ENCODE measurements at places on chromosomes 6 and 20.

DNA sequence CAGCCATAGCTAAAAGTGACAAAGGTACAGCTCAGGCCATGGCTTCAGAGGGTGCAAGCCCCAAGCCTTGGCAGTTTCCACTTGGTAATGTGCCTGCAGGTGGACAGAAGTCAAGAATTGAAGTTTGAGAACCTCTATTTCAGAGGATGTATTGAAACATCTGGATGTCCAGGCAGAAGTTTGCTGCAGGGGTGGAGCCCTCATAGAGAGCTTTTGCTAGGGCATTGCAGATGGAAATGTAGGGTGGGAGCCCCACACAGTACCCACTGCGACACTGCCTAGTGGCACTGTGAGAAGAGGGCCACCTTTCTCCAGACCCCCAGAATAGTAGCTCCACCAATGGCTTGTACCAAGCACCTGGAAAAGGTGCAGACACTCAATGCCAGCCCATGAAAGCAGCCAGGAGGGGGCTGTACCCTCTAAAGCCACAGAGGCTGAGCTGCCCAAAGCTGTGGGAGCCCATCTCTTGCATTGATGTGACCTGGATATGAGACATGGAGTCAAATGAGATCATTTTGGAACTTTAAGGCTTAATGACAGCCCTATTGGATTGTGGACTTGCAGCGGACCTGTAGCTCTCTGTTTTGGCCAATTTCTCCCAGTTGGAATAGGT is 1299.4 kb upstream of the MAP3K7 start:
- no peak for DNase-seq

DNA sequence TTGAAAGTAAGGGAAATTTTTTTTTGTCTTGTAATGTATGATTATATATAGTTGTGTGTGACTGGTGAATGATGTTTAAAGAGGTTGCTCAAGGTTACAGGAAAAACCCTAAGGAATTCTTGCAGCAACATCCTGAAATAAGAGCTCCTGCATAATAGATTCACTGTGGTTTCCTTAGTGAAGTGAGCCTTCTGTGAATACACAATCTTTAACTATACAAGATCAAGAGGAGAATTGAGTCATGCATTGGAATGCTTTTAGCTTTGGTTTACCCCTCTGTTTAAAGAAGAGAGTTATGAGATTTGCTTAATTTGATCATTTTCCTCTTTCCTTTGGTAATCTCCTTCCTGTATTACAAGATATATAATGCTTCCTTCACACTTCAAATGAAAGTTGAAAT is 141.6 kb upstream of the EYA4 start:
- DNase-seq, result no peak

GRCh38 chr6:142808405-142809061 is 136.4 kb downstream of the HIVEP2 start:
- no peak for DNase-seq

DNA sequence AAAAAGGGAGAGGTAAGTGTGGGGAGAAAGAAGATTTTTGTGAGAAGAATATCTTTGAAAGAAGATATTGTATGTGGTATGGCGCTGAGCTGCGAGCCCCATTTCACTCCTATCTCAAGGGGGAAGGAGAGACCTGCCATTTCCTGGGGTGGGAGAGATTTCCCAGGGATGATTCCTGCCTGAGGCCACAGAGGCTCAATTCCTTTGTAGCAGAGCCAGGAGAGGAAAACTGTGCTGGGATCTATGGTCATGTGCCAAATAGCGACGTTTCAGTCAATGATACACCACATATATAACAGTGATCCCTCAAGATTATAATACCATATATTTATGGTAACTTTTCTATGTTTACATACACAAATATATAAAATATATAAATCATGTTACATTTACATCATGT is 28.9 kb downstream of the TCF21 start:
- no peak for DNase-seq

DNA sequence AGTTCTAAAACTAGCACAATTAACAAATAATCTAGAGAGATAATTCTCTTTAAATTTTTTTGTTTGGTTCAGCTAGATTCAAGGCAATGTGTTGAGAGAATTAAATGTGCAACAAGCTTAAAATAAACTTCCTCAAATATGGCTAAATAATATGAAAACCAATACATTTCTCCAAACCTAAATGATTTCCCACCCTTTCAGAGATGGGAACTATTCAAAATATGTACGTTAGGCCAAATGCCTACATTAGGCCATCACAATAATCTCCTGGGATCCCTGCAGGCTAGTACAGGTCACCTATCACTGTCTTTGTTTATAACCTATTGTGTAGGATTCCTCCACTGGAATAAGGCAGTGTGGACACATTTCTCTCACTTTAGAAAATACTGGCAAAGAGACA is 1.7 kb downstream of the FAXC start:
- DNase-seq, result no peak

DNA sequence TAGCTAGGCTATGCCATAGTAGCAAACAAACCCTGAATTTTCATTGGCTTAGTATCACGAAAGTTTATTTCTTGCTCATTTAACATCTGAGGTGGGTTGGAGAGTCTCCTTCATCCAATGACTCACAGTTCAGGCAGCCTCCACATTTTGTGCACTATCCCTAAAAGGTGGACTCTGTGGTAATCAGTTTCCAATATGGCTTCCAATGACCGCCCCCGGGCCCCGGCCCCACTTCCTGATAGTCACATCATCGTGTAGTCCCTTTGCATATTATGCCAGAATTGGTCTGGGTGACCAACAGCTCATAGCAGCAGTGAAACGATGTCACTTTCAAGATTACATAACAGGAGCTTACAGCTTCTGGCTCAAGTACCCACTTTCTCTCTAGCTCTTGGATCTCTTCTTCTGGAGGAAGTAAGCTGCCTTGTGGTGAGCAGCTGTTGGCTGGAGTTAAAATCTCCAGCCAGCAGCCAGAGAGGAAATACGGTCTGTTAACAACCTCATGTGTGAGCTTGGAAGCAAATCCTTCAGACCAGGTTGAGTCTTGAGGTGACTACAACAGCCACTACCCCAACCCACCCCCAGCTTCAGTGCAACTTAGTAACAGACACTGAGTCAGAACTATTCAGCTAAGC is 7.8 kb downstream of the HCRTR2 start:
- DNase-seq, result no peak

DNA sequence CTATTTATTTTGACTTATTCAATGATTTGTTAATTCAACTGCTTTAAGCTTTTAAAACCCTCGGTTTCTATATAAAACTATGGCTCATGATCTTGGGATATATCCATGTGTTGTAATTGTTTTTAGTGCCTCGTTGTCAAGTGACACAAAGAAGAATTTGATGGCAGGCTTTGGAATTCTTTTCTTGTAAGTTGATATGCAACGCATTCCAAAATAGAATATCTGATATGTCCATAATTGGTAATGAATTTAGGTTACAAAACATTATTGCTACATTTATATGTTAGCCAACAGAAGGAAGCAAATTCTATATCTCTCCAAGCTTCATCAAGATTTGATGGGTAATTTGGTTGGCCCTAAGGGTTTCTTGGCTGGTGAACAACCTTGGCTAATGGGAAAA is 220.4 kb upstream of the RIMS1 start:
- no peak for DNase-seq

- DNase-seq, result no peak
Observed at GRCh38 chr6:701700-702479, 9.0 kb upstream of the EXOC2 start.

GRCh38 chr20:11252447-11252846 is 578.6 kb upstream of the JAG1 start:
- DNase-seq, result no peak

DNA sequence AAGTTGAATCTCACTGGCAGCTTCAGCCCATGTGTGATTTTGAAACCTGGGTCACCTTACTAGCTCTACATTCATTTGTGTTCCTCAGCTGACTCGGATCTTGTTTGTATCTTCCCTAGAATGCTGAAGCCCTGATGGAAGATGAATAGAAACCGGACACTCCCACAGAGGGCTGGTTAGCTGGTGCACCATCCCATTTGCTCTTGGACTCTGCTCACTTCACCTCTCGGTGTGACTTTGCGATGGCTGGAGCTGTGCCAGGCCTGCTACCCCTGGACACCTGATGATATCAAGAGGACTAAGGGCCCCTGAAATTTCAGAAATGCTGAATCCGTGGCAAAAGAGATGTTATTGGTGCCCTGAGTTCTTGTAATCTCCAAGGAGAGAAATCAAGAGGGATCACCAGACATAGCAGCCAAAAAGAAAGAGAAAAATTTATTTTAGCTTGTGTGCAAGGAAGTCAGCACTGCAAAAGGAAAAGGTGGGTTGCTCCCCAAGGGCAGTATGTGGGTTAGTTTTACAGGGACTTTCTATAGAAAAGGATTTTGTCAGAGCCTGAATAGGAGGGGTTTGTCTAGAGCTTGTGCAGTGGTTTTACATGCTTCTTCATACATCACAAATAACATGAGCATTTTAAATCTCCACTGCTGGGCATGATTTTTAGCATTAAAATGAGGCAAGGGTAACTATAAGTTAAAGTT is 426.3 kb upstream of the NOX3 start:
- no peak for DNase-seq

DNA sequence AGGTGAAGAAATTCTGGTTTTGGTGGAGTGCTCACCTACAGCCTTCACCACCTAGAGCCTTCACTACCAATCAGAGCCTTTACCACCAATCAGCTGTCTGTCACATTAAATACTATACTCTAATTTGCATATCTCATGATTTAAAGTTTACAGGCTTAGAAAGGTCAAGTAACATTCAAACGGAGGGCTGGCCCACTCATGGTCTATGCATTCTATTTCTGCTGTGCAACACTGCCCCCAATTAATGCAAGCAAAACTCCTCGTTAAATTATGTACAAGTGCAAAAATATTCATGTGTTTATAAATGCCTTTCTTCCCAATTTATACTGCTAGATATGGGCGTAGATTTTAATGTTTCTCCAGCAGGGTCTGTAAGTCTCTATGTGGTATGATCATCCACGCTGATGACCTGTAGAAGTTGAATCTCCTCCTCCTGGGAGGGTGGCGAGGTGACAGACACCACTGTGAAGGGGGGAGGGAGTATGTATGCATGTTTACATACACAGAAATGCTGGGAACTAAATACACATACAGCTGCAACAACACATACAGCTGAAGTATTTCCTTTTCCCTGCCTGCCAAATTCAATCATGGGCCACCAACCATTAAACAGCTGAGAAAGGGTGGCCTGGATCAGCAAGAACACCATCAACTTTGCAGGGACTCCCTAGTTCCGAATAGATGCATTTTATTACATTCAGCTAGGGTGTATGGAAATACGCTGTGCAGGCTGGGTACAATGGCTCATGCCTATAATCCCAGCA is 13.1 kb downstream of the RRAGD start:
- DNase-seq, result no peak

GRCh38 chr6:161054876-161055275 is 63.3 kb downstream of the MAP3K4 start:
- DNase-seq, result no peak

- DNase-seq, result no peak
Observed at GRCh38 chr20:46938434-46938833, 43.8 kb downstream of the EYA2 start.

DNA sequence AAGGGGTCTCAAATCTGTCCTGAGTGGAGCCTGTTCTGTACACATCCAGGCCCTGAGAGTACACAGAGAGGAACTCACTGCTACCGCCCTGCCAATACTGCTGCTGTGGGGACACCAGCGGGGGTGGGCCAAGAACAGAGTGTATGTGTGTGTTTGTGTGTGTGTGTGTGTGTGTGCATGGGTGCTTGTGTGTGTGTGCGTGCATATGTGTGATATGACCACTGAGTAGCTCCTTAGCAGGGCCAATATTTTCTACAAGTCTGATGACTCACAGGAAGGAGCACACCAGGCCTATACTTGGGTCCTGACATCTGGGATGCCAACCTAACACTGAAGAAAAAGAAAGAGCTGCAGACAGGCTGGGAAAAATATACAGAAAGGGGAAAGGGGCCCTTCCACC is 1.4 kb downstream of the RAET1E start:
- DNase-seq, result no peak

DNA sequence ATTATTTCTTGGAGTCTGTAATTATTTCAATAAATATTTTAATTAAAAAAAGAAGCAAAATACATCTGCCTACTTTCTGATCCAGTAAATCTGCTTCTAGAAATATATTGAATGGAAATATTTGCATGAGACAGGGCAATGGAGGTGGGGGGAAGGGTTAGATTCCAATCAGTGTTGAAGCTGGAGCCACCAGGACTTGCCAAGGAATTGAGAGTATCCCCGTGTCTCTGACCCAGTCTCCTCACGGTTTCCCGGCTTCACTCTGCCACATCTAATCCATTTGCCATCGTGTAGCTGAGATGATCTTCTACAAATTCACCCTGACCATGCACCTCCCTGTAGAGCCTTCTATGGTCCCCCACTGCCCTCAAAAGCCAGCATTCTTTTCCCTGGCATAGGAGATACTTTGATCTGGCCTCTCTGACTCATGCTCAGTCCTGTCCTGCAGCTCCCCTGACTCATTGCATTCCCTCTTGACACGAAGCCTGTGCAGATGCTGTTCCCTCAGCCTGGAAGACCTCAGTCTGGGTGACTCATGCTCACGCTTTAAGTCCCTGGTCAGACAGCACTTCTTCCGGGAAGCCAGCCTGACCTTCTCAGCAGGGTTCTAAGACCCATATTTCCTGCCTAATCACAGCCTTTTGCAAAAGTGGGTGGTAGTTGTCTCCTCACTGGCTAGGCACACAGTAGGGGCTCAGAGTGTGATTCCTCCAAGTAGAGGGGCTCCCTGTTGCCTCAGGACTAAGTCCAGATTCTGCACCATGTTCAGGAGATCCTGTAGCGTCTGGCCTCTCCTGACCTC is 23.0 kb upstream of the FKBP1A start:
- DNase-seq, result peak; percentile 96

GRCh38 chr20:45649312-45649863 is 18.3 kb upstream of the WFDC9 start:
- DNase-seq, result no peak
